CD4-positive, alpha-beta T cell treated with Interleukin-10 for 1 hour (primary cell): ENCODE measurements at places on chromosomes 5 and 9.

DNA sequence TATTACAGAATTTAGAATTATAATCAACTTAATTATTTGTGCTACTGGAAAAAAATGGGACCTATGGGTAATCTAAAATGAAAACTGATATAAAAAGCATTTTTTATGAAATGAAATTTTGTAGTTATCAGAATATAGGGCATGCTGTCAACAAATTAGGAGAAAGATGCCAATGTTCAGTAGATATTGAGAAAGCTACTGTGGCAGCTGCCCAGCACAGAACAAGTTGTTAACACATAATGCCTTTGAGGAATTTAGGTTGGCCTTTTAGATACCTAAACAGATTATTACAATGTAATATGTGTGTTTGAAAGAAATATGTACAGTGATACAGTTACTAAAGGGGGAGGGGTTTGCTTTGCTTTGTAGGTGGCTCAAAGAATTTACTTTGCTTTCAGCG, 54.1 kb downstream of the PPIC start:
- no peak for DNase-seq

GRCh38 chr9:136621019-136621733, 41.5 kb upstream of the EGFL7 start:
- DNase-seq: no peak

DNA sequence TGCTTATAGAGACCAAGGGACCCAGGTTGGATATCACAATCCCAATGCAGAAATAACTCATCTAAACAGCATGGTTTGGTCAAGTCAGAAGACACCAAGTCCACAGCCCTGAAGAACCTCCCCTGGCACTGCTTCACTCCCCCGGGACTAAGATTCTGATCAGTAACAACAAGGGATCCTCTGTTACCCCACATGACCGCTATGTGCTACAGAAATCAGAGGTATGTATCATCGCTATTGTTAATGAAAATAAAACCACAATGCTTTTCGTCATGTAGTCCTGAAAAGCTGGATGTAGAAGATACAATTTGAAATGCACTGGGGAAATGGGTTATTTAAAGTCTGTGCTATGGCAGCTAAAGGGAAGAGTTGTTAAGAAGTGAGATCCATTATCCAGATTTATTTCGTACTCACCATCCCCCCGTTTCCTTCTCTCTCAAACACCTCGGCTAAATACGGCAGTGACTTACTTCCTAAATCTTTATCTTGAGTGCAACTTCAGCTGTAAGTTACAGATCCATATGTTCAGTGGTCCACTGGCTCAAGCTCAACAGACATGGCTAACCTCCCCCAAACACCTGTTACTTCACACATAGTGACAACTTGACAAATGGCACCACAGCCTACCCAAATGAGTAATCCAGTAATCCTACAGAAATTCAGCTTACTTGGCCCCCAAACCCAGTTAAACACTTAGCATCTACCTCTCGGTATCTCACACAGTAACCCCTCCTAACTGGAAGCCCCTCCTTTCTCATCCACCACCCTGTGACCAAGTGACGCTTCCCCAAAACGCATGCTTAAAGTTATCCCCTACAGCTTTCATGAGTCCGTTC, 129.2 kb downstream of the MYO10 start:
- DNase-seq: no peak

GRCh38 chr9:5580650-5581049, 48.3 kb upstream of the RIC1 start:
- DNase-seq: no peak

DNA sequence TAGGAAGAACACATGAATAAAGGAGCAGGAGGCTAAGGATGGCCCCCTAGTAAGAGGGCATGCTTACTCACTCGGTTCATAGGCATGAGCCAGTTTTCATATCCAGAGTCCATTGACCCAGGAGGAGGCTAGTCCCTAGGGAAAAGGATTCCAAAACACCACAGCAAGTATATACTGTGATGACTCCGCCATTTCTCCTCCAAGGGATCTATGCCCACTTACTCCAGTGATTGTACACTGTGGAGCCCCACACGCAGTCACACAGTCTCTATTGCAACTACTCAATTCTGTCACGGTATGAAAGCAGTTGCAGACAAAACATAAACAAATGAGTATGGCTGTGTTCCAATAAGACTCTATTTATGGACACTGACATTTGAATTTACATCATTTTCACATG, 117.7 kb upstream of the ALDH1B1 start:
- DNase-seq: no peak

GRCh38 chr5:116395631-116396203, 178.9 kb downstream of the SEMA6A start:
- DNase-seq: no peak

GRCh38 chr9:71670121-71670520, 98.2 kb downstream of the CEMIP2 start:
- DNase-seq: no peak

- DNase-seq: peak; percentile 71
Measured at GRCh38 chr9:128689820-128690683, 1.0 kb downstream of the SET start.

- DNase-seq: peak; percentile 64
Measured at GRCh38 chr5:132369474-132370180, at the start of gene SLC22A5. Gene SLC22A5, plus strand, starts transcription at chr5:132369710. Its CDS starts 263 bp downstream, at chr5:132369973.
